ENCODE measurements at places on chromosomes 12 and 14.

DNA sequence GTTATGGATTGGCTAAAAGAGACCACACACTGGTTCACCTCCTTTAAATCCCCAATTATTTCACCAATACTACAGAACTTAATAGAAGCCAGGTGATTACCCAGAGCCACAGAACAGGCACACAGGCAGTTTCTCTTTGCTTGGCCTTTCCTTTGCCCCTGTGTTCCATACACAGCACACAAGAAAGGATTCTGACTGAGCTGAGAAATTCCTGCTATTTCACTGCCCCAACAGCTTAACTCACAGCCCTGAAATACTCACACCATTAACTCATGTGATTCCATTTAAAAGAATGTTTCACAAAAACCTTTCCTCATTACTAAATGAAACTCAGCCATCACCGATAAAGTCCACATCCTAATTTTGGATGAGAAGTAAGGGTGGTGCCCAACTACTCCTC, 133.6 kb downstream of the MED13L start:
- DNase-seq: no peak

GRCh38 chr12:12069821-12070548, 754 bp upstream of the BCL2L14 start:
- no peak for DNase-seq

GRCh38 chr14:44204061-44204835, 302.8 kb downstream of the FSCB start:
- DNase-seq: no peak

- no peak for DNase-seq
These were observed 725 bp downstream of the CHPT1 start for GRCh38 chr12:101697930-101698799.

DNA sequence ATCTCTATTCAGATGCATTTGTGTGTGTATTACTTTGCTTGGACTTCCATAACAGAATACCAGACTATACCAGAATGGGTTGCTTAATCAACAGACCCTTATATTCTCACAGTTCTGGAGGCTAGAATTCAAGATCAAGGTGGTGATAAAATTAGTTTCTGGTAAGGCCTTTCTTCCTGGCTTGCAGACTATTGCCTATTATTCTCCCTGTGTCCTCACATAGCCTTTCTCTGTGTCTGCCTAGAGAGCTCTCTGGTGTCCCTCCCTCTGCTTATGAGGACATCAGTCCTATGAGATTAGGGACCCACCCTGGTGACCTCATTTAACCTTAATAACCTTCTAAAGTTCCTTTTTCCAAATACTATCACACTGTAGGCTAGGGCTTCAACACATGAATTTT, 106.0 kb downstream of the FAR2 start:
- no peak for DNase-seq

- no peak for DNase-seq
These were observed 21.6 kb upstream of the BLTP3B start for GRCh38 chr12:100164153-100164704.

DNA sequence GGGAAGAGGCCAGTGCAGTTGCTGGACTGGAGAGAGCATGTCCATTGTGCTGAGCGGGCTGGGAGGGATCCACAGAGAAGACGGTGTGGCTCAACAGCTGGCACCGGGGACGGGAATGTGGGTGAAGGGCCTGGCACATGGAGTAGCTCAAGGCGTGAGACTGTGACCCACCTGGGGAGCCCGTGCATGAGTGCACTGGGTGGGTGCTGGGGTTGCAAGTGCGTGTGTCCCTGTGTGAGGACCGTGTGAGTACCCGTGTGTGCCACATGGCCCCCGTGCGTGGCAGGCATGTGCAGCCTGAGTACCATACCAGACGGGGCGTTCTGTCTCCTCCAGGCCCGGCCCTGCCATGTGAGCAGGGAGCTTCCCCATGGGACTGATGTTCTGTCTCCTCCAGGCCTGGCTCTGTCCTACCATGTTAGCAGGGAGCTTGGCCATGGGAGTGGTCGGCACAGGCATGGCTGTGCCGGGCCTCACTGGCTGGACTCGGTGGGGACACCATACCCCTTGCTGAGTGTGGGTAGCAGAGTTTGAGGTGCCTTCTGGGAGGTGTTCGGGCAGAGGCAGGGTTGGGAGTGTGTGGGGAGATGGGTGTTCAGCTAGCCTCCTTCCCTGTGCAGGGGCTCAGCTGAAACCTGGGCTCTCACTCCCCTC, 234.4 kb downstream of the TMEM121 start:
- no peak for DNase-seq

DNA sequence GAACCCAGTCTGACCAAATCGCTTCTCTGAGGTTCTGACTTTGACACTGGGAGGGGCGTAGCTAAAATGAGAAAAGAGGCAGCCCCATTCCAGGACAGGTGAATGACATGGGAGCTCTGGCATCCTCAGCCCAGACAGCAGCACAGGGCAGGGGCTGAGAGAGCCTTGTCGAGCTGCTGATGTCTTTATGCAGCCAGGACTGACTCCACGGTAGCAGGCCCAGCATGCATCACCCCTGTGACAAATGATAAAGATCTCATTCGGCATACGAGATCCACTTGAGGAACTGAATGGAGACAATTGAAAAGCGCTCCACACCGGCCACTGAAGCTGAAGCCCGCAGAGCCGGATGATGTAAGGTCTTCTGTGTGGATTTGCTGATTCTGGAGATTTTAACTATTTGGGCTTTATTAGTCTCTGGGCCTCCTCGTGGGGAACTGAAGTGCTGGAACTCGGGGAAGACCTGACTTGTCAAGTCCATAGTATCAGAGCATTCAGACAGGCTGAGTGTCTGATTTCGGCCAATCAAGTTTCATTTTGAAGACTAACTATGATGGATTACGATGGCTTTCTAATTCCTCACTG, 56.9 kb upstream of the MAP1LC3B2 start:
- DNase-seq: no peak

- no peak for DNase-seq
These were observed 1224.1 kb upstream of the SEL1L start for GRCh38 chr14:82757776-82758175.

DNA sequence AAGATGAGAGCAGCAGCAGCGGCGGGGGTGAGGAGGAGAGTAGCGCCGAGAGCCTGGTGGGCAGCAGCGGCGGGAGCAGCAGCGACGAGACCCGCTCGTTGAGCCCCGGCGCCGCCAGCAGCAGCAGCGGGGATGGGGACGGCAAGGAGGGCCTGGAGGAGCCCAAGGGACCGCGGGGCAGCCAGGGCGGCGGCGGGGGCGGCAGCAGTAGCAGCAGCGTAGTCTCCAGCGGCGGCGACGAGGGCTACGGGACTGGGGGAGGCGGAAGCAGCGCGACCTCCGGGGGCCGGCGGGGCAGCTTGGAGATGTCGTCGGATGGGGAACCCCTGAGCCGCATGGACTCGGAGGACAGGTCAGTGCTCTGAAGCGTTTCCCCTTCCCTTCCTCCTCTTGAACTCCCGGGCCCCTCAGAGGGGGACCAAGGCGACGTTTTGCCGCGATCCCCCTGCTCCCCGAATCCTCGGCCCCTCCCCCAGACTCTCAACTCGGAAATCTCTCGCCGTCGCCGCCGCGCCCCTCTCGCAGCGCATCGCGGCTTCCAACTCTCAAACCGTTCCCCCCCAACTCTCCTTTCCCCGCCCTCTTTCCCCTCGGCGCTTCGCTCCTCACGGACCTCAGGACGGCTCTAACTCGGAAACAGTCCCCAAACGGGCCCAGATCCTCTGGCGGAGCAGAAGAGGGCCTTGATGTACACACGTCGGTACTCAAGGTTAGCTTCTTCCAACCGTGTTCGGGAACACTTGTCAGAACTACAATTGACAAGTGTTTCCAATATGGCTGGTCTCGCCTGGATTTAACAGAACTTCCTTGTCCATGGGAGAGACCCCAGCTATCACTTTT, 947 bp downstream of the AEBP2 start:
- no peak for DNase-seq

- DNase-seq: no peak
These were observed 18.5 kb upstream of the DNAAF2 start for GRCh38 chr14:49653508-49653907.

DNA sequence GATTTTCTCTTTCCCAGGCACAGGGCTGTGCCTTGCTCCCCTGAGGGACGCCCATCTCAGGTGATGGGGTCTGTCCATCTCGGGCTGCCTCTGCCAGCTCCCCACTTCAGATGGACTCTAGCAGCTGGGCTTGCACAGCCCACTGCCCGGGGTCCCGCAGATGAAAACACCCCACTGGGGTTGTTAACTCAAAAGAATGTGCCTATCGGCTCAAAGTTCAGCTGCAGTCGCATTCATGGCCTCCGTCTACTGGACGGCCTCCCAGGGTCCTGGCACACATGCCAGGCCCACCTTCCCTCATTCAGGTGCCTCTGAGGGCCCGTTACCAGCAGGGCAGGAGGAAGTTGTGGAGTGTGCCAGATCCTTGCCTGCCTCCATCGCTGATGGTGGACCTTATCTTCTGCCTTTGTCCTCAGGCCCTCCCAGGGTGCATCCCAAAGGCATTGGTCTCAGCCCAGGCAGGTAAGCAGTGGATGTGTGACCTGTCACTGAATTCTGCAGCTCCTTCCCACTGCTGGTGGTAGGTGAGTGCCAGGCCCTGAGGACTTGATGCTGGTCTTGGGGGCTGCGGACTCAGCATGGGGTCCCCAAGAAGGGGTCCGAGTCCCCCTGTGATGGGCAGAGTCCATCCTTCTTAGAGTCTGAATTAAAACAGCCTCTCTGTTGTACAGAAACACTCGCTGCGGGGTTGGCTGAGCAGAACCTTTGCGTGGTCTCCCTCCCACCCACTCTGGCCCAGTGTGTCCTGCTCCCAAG, 324.6 kb upstream of the DIO3 start:
- DNase-seq: no peak

- DNase-seq: no peak
These were observed 35.0 kb upstream of the FUT8 start for GRCh38 chr14:65377576-65377975.

DNA sequence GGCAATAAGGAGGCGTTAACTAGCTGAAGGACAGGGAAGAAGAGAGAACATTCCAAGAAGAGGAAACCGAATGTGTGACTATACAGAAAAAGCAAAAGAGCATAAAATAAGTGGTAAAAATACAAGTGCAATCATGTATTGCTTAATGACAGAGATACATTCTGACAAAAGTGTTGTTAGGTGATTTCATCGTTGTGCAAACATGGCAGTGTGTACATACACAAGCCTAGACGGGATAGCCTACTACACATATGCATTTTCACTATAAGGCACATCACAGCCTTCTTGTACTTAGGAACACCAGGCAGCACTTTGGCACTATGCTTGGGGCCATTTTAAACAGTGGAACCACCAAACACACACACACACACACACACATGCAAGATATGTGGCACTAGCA, 299.3 kb downstream of the BCAT1 start:
- no peak for DNase-seq

Measured in NCI-H187 (cell line).